ENCODE measurements at places on chromosomes 5 and 9. TPM values are rescaled to one million over a fixed set of nuclear protein-coding genes. Genes with fewer than 3 reads are reported as not detected.

The IL3 gene
- total RNA-seq = not detected

The PSD2 gene
- 0.57 TPM for total RNA-seq

- no peak for DNase-seq
Measured at GRCh38 chr5:83357621-83358231, 113.8 kb upstream of the VCAN start.

DNA sequence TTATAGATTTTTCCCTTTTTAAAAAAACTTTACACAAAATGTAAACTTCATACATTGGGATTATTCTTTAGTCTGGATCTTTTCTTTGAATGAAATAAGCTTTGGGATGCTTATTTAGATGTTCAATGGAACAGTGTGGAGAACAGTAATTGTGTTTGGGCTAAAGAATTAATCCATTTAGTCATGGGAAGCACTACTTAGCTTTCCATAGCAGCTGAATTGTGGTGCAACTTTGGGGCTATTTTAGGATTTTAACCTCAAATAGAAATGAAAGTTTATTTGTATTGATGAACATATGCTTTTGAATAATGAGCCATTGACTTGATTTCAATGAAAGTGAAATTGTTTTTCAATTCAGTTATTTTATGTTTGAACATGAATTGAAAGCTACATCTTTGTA lies 72.4 kb downstream of the ZCCHC7 start:
- DNase-seq = no peak

The GNA14 gene
- not detected for total RNA-seq

The PDE8B gene
- 2.5 TPM for total RNA-seq
